ENCODE measurements at places on chromosomes 6 and 20.

GRCh38 chr6:54588176-54588575 is 258.4 kb upstream of the FAM83B start:
- no peak for DNase-seq

- no peak for DNase-seq
Measured at GRCh38 chr20:34082232-34082887, 29.7 kb downstream of the EIF2S2 start.

DNA sequence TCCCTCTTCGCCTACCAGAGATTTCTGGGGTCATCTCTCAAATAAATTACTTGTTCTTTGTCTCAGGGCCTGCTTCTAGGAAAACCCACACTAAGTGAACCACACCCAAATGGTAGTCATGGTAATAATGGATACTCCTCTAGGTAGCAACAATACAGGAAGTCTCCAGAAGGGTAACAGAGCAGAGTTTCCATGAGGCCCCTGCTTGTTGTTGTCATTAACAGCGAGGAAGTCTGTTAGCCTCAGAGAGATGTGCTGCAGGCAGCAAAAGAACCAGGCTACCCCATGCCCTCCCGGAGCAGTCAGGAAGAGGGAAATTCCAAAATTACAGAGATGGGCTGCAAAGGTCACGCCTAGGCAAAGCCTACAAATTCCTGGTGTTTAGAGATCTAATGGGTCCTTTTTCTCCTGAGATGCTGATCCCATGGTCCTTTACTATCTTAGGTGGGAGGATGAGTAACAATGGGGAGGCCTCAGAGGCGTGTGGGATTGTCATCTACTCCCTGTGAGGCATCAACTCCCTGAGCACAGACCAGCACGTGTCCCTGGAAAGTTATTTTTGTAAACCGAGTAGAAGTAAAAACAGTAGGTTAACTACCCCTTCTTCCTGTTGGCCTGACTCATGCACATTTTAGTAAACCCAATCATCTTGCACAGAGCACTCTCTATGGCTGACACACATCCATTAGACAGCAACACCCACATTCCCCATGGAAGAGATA is 10.1 kb downstream of the ISM1 start:
- DNase-seq: no peak

GRCh38 chr6:167275001-167275400 is 16.1 kb upstream of the UNC93A start:
- no peak for DNase-seq

All from right cardiac atrium (tissue), 5 donors.